HT-29 (cell line): ENCODE measurements at places on chromosomes 3 and 15.

DNA sequence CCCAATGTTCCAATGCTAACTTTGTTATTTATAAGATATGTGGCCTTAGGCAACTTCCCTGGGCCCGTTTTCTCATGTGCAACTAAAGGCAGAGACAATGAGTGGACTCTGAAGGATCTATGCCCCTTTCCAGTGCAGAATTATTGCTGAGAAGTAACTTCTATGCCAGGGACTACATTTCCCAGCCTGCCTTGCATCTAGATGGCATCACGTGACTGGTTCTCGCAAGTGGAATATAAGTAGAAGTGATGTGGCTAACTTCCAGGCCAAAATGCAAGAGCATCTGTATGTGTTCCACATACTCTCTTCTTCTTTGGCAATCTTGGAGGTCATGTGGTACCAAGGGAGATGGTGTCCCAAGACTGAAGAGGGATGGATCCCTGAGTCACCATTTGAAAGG lies 674.4 kb downstream of the NTRK3 start:
- DNase-seq, result peak; percentile 13

DNA sequence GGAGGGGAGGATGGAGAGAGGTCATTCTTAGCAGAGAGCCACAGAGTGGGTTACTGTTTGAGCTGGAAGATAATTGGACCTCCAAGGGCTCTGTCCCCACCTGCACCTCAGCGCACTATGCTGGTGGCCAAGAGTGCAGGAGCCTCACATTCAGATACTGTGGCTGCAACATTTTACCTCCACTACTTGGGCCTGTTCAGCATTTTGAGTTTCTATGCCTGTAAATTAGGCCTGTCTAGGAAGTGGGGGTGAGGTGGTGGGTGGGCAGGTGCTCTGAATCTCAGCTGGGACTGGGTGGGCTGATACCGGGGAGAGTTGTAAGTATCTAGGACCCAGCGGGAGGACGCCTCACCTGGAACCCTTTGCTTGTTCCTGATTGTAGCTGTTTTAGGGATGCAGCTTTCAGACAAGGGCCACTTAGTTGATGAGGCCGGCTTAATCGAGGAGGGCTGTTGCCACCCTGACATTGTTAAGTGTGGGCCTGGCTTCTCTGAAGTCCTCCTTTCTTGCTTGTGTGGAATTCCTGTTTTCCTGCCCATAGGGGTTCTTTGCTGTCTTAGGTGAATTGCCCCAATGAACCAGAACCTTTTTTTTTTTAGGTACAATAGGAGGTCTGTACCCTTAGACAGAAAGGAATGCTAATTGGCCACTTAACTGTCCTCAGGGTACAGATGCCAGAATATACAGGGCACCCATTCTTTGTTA lies 83.8 kb downstream of the SMAD3 start:
- DNase-seq, result peak; percentile 36

GRCh38 chr15:49876401-49877038 lies 242.5 kb downstream of the ATP8B4 start:
- DNase-seq, result peak; percentile 24

- no peak for DNase-seq
Measured at GRCh38 chr3:9390265-9390888, 7.0 kb upstream of the SETD5 start.

DNA sequence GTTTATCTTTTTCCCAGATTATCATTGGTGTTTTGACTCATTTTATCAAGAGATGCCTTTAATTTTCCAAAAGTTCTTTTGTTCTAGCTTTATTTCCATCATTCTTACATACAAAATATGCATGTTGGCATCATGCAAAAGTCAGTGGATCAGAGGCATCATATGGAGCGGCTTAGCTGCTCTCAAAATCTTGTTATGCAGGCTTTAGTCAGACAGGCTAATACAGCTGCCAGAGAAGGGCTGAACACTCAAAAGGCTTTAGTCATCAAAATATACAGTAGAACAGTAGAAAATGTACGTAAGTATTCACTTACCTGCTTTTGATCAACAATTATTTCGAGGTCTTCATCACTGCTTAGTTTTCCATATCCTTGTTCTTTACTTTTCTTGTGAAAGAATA lies 65.5 kb downstream of the PEX5L start:
- DNase-seq, result no peak

DNA sequence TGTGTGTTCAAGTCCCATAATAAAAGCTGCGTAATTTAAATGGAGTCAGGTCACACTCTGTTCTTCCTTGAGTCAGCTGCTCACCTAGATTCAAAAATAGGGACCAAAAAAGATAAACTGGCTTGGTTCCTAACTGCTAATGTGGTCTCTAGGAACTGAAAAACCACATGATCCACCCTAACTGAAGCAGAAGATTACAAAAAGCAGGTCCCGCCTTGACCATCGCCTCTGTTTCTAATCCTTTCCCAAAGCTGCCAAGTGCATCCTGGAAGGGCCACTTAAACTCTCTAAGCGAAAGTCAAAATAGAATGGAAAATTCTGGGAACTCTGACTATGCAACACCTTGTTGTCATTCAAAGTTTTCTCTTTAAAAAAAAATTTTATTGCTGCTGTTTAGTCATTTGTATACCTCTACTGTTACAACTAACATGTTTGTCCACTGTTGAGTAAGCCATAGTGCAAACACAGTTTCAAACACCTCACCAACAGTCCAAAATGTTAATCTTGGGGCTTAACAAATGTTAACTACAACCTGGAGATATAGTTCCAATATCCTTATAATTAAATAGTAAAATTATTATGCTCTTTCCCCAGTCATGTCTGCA lies 88.9 kb upstream of the THBS1 start:
- DNase-seq, result no peak

- DNase-seq, result no peak
Measured at GRCh38 chr15:100220058-100220768, 121.6 kb downstream of the ADAMTS17 start.

DNA sequence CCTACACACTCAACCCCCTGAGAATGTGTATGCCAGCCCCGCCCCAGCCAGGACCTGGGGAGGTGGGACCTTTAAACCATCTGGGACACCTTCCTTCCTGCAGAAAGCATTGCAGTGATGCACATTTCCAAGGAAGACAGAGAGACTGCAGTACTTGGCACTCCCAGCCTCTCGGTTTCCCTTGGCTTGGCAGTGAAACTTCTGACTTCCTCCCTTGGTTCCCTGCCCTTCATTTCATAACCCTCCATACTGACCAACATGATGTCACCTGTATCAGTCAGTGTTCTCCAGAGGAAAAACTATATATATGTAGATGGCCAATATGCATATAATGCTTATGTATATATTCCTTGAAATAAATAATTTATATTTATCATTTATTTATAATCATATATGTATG lies 103.2 kb downstream of the SST start:
- no peak for DNase-seq

GRCh38 chr15:50117431-50118027 lies 1.5 kb downstream of the ATP8B4 start:
- no peak for DNase-seq

DNA sequence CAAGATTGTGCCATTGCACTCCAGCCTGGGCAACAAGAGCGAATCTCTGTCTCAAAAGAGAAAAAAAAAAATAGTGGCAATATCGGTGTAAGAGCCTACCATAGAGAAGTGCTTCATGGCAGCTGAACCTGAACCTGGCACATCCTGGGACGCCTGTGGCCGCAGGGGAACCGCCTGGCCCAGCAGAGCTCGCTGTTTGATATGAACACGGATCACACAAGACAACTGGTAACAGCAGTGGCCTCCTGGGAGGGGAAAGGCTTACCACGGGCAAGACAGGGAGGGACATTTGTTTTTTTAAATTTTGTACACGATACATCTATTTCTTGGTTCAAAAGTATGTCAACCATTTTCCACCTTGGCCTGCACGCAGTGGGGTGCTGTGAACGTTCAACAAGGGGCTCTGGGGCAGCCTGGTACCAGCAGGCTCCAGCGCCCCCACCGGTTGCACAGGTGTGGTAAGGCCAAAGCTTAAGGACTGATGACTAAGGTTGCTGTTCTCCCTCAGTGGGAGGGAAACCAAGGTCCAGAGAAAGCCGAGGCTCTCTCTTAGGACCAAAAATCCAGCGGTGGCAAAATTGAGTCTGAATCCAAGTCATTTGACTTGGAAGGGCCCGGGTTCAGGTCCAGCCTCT lies 21.7 kb upstream of the EPHB3 start:
- DNase-seq, result no peak

DNA sequence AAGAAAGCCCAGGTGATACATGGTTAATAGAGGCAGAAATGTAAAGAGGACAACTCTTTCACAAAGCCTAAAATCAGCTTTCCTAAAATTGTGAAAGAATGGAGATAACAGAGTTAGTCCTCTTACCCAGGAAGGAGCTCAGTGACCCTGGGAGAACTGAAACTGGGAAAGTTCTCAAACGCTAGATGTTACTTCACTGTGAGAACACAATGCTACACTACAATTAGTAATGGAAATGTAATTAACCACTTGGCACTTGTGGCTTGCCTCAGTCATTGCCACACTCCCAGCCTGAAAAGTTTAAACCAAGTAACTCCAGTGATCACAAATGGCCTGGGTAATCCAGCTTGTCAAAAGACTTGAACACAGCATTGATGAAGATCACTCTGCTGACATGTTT lies 102.7 kb upstream of the FGF7 start:
- no peak for DNase-seq

DNA sequence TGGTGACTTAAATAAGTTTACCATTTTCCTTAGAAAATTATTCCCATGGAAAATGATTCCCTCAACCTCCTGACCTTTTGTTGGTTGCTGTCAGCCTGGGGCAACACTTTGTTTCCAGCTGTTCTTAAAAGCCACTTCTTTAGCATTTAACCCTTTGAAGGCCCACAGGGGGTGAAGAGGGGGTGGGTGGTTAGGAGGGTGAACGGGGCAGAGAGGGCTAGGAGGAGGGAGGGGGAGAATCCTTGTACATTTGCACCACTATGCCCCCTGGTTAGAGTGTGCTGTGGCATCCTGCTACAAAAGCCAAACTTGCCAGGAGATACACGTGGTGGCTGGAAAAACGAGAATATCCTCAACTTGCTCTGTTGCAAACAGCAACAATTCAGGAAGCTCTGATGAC lies 273.2 kb upstream of the RGMA start:
- no peak for DNase-seq

GRCh38 chr3:127706785-127707351 lies 34.1 kb downstream of the ABTB1 start:
- DNase-seq, result no peak

- DNase-seq, result no peak
Measured at GRCh38 chr3:174413062-174413912, 445.8 kb upstream of the NAALADL2 start.

- DNase-seq, result no peak
Measured at GRCh38 chr3:24259901-24260512, 234.6 kb downstream of the THRB start.

GRCh38 chr3:73504239-73504638 lies 120.5 kb downstream of the PDZRN3 start:
- DNase-seq, result peak; percentile 72

GRCh38 chr3:122497425-122497824 lies 17.3 kb downstream of the KPNA1 start:
- DNase-seq, result no peak

- no peak for DNase-seq
Measured at GRCh38 chr3:149535333-149535685, 60.8 kb downstream of the TM4SF4 start.

DNA sequence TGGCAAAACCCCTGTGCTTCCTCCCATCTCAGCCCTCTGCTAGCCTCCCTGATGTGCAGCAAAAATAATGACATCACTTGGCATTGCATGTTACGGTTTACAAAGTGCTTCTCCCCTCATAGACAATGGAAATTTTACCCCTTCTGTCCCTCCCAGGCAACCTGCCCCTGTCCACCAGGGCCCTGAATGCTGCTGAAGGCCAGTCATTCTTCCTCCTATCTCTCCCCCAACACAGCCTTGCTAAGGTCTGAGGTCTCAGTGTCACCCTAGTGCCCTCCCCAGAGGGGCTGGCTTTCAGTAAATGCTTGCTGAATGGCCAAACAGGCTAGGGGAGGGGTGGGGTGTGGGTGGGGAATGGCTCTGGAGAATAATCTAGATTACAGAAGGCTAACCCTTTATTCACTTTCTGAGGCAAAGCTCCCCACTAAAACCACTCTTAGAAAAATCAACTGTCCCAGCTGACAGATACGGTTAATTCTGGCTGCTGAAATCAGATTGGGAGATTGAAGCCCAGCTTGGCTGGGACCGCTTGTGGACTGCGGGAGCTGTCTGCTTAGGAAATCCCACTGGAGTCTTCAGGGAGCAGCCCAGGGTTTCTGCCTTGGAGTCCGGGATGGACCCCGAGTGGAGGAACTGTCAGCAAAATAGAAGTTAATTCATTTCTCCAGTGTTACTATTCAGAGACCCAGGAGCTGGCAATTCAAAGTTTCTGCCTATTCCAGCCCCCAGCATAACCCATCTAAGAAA lies 22.9 kb downstream of the ANP32A start:
- no peak for DNase-seq

- no peak for DNase-seq
Measured at GRCh38 chr3:12974819-12975218, 98.4 kb downstream of the IQSEC1 start.

DNA sequence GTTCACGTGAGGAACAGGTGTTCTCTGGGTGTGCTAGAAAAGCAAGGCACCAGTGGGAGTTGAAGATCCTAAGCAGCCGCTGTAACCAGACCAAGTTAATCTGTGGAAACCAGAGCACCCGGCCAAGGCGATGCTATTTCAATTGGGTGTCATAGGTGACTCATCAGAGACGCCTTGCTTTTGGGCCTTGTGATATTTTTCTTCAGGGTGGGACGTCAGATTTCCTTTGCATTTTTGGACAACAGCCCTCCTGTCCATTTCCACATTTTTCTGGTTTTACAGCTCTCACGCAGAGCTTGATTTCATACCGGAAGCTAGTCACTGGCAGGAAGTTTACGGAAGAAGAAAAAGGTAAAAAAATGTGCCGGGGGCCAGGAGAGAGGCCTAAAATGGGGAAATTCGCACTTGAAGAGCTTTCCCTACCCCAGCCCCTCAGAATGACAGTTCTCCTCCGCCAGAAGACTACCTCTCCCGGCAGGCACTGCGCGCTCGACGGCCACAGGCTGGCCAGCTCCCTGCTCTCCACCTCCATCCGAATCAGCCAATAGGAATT lies 471 bp upstream of the KBTBD8 start:
- no peak for DNase-seq

- no peak for DNase-seq
Measured at GRCh38 chr3:142676151-142676550, 47.7 kb upstream of the TRPC1 start.

GRCh38 chr3:55658690-55659562 lies 171.8 kb upstream of the WNT5A start:
- no peak for DNase-seq

- no peak for DNase-seq
Measured at GRCh38 chr3:13068269-13069010, 4.8 kb downstream of the IQSEC1 start.

DNA sequence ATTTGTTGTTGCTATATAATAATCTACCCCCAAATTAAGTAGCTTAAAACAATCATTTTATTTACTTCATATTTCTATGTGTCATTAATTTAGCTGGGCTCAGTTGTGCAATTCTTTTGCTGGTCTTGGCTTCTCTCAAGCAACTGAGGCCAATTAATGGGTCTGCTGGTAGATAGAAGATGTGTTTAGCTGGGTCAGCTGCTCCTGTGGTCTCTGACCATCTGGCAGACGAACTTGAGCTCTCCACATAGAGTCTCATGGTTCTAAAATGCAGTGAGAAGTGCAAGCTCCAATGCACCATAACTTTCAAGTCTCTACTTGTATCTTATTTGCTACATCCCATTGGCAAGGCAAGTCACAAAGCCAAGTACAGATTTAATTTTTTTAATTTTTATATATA lies 515.6 kb downstream of the ZIC1 start:
- no peak for DNase-seq
